ENCODE measurements at places on chromosomes 11 and 22.

GRCh38 chr11:103325686-103326069 lies 216.5 kb downstream of the DYNC2H1 start:
- DNase-seq = no peak

GRCh38 chr22:50146439-50147238 lies 23.9 kb upstream of the PANX2 start:
- no peak for DNase-seq

DNA sequence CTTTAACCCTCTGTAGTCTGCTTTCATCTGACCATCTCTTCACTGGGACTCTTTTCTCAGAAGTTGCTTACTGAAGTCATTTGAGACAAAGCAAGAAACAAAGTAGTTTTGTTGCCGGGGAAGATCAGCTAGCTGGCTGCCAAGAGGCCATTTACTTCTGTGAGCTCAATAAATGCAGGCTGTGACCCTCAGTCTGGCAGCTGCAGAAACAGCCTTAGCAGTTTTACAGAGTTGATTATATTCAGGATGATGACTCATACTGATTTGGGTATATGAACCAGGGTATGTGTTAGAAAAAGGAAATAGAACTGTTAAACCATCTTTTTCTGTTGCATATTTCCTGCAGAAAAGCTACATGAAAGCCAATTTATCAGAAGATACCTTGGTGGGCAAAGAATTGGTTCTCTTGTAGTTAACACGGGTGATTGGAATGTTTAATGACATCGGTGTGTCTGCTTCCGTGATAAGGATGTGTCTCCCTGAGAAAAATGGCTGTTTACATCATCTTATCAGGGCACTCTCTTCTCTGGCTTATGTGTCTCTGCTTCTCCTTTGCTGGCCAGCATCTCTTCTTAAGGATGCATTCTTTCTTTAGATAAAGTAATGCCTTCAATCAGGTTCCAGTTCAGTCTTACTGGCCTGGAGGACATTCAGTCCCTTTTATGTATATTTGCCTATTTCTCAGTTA lies 18.5 kb downstream of the FIBIN start:
- no peak for DNase-seq

DNA sequence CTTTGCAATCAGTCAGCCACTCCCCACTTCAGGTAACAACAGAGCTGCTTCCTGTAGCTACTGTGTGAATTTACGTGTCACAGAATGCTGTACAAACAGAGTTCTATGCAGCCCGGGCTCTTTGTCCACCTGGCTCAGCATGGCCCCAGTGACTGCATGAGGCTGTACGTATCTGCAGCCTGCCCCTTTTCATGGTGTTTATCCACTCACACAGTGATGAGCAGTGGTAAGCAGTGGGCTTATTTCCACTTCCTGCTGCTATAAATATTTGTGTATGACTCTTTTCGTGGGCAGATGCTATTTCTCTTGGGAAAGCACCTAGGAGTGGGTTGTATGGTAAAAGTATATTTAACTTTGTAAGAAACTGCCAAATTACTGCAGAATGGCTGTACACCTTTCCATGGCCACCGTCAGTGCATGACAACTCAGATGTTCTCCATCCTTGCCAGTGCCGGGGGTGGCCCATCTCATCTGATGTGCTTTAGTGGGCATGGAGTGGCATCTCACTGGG lies 43.3 kb downstream of the MYEOV start:
- DNase-seq = peak; percentile 9

GRCh38 chr11:8257003-8257664 lies 6.5 kb downstream of the LMO1 start:
- DNase-seq = no peak

DNA sequence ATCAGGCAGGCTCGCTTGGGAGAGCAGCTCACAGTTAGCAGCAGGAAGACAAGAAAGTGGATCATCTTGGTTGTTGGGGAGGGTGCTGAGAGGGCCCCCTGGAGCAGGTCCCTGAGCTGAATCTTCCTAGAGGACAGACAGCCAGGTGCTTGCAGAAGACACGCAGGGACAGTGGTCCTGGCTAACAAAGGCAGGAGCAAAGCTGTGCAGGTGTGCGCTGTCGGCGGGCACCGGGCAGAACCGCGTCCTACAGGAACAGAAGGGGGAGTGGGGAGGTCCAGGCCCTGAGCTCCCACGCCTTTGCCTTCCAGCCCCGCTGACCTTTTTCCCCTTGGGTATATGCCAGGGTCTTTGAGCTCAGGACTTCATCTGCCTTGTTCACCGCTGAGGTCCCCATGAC lies 30.1 kb upstream of the PARVB start:
- no peak for DNase-seq
